Stimulated activated CD4-positive, alpha-beta T cell treated with anti-CD3 and anti-CD28 coated beads, TNF-alpha, amount 100 ng/mL, for 24 hours (primary cell): ENCODE measurements at places on chromosomes 13 and 19.

DNA sequence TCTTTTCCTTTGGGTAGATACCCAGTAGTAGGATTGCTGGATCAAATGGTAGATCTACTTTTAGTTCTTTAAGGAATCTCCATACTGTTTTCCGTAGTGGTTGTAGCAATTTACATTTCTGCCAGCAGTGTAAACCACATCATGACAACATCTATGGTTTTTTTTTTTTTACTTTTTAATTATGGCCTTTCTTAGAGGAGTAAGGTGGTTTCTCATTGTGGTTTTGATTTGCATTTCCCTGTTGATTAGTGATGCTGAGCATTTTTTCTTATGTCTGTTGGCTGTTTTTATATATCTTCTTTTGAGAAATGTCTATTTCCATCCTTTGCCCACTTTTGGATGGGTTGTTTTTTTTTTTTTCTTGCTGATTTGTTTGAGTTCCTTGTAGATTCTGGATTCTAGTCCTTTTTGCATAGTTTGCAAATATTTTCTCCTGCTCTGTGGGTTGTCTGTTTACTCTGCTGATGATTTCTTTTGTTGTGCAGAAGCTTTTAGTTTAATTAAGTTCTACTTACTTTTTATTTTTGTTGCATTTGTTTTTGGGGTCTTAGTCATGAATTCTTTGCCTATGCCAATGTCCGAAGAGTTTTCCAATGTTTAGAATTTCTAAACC, 38.8 kb downstream of the TDRD3 start:
- DNase-seq = no peak

DNA sequence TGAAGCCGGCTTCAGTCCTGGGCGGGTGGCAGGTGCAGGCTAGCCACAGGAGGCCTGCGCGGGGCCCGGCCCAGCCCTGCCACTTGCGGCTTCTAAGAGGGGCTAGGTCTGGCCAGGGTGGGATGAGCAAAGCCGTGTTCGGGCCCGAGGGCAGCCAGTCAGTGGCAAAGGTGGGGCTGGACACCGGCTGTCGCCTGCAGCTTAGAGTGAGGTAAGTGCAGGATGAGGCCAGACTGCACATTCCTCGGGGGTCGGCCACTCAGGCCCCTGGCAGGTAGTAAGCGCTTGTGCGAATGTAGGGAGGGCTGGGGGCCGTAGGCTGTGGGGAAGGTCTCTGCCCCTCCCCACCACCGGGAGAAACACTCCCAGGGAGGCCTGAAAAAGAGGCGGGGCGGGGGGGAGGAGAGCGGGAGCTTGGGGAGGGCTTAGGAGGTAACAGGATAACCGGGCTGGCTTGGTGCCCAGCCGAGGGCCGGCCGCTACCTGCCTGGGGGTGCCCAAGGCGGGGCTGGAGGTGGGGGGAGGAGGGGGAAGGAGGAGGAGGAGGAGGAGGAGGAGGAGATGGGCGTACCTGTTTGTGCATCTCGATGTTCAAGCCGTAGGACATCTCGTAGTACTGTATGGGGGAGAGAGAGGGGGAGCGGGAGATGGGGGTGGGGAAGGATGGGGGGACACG, 6.4 kb downstream of the TLE5 start:
- no peak for DNase-seq

DNA sequence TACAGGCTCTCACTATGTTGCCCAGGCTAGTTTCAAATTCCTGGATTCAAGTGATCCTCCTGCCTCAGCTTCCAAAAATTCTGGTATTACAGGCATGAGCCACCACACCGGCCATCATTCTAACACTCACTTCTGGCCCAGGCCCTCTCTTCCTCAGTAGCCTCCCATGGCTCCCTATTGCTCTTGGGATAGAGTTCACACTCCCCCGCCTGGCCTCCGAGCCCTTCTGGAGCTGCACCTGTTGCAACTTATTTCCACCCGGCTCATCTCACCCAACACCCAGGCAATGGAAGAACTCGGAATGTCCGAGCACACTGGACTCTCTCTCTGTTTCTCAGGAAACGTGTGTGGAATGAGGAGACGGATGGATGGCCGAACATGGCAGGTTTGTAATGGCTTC, 9.0 kb upstream of the SBK3 start:
- no peak for DNase-seq

DNA sequence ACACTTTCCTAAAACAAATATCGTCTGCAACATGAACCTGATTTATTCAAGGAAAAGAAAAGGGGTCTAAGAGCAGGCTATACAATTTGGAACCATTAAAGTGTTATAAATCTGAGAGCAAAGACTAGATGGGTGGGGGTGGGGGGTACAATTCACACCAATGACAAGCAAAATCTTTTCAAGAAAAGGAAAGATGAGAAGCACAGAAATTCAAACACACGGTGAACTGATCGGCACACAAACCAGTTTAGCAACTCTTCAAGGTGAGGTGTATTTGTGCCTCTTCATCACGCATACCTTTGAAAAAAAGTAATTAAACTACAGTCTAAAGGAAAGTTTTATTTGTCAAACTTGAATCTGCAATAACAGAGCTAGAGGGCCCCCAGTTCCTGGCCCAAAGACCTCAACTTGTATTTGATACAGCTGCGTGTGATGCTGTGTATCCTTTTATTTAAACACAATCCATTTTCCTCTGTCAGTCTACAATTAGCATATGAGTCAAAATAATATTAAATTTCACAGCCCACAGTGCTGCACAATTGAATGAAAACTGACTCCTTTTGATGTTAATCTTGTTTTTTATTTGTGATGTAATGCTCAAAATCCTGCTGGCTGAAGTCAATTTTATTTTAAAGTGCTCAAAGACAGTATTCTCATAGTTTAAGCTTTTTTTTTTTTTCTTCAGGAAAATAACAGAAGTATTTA, 14.2 kb downstream of the EFNB2 start:
- DNase-seq = no peak

- DNase-seq = no peak
Observed at GRCh38 chr13:28609926-28610325, 49.0 kb upstream of the POMP start.

DNA sequence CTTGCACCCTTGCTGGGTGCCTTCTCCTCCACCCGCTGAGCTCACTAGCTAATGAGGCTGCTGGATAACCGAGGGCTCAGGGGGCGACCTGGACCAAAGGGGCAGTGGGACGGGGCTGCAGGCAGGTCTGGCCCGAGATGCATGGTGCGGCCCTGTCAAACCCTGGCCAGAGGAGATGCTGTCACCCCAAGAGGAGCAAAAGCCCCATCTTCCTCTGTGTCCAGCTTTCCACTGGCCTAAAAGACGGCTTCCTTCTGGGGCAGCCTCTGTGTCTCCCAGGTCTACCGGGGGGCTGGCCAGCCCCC, 261.8 kb downstream of the TBC1D4 start:
- DNase-seq = no peak

DNA sequence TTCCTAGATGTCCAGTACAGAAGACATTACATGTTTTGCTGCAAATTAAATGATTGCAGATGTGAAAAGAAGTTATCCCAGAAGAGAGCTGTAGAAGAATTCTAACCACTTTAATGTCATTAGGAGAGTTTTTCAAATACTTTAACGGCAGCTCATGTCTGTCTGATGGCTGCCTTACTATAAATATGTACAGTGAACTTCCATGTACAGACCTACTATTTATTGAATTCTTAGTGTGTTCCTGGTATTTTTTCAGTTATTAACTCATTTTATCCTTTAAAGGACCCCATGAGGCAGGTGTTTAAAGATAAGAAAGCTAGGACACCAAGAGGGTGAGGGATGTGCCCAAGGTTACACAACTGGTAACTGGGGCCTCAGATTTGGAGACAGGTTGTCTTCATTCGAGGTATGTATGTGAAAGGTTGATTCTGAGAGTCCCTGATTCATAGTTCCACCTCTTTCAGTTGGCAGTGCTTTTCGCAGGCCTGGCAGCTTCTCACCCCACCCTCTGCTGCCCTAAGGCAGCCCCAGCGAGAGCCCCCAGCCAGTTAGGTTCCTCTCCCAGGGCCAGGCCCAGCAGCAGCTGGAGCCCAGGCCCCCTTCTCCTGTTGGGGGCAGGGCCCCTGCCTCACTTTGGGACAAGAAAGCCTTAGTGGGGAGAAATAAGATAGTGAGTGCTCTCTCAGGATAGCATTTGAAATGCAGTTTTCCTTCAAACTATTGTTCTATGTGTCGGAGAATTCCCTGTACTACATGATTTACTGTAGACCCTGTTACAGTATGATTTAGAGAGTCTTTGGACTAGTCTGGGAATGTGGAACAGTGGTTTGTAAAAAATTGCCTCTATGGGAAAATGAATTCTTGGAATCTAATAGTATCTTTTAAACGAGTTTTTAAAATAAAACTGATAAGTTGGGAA, 67.7 kb upstream of the TEX29 start:
- no peak for DNase-seq

DNA sequence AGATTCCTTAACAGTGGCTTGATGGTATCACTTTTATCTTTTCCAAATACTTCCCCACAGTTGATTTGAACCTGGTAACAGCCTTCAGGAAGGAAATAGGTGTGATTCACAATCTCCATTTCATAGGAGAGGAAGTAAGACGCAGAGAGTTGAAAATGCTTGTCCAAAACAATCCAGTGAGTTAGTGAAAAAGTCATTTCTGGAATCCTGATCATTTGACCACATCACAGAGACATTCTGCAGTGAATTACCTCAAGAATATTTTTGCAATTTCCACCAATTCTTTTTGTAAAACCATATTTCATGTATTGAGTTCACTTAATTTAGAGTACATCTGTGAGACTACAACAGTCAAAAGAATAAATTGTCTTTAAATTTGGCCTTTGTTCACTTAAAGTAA, 292.8 kb downstream of the DCLK1 start:
- DNase-seq = no peak

DNA sequence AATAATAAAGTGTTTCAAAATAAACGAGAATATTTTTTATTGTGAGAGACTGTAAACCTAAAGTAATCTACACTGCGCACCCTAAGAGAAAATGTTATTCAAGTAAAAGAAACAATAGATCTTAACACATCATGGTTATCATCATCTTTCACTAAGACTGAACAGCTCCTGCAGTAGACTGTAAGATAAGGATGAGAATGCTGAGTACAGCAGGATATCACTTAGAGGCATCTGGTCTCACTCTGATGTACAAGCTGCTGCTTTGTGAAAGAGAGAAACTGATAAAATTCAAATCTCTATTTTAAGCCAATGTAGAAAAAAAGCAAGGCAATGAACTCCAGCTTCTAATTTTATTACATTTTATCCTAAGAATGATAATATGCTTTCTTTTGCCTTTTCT, 261.7 kb upstream of the HTR2A start:
- no peak for DNase-seq

DNA sequence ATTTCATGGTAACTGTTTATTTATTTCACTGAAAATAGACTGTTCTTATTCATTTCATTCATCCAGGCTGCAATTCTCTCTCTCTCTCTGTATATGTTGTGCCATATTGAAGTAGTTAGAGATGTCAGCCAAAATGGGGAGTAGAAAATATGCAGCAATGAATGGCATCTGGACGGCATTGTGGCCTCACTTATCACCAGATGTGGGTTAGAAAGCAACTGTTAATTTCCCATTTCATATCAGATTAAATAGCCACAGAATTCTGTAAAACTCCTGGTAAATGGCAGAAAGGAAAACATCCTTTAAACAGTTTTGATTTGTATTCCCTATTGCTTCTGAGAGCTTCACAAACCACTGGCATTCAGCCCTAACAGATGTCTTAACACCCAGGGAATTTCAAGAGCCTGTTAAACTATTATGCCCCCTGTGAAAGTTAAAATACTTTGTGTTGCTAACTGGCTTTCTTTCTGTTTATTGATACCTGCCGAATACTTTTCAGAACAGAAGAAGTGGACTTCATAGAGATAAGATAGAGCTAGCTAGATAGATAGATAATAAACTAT, 1763.3 kb upstream of the MIR17HG start:
- no peak for DNase-seq

GRCh38 chr13:106568299-106569003, 514 bp upstream of the ARGLU1 start:
- DNase-seq = no peak

DNA sequence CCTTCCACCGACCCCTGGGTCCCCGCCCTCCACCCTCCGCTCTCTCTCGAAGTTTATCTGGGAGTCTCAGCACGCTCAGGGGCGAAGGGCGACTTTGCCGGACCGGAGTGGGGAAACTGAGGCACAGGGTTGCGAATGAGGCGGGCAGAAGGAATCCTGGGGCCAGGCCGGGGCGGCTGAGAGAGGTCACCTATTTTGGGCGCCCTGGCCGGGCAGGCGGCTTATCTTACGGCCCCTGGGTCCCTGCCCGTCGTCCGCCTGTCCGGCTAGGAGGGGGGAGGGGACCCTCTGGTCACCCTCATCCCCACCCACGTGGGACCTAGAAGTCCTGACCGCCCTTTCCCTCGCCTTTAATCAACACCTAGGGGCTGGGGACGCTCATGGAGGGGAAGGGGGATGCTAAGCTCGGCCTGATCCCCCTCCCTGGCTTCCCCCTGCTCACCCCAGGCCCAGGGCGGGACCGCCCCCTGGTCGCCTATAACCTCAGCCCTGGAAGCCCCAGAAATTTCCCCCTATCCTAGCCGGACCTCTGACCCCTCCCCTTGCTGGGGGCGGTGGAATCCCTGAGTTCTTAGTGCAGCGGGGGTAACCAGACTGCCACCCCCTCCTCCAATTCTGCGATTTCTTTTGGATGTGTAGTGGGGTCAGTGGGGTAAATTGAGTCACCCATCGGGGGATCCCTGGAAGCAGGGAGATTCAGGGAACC, 556 bp downstream of the TRIP10 start:
- DNase-seq = peak; percentile 19

DNA sequence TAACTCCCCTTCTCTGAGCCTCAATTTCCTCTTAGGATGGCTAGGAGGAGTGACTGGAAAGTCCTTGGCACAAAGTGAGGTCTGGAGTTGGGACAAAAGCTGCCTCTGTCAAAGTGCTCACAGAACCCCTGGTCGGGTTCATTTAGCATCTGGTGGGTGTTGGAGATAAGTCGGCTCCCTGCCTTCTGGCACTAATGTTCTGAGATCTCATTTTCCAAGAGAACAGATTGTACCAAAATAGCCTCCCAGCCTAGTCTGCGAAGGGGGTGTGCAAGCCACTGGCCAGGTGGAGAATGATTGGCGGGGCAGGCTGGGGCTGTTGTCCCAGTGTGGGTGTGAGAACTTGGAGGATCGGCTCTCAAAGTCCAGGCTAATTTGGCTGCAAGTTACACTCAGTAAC, 20.7 kb upstream of the NWD1 start:
- no peak for DNase-seq
